ENCODE measurements at places on chromosomes 7 and 10.

- DNase-seq, result no peak
Observed at GRCh38 chr7:157352516-157352915, 15.7 kb downstream of the DNAJB6 start.

GRCh38 chr7:128932862-128933179 is 4.9 kb upstream of the IRF5 start:
- DNase-seq, result no peak

DNA sequence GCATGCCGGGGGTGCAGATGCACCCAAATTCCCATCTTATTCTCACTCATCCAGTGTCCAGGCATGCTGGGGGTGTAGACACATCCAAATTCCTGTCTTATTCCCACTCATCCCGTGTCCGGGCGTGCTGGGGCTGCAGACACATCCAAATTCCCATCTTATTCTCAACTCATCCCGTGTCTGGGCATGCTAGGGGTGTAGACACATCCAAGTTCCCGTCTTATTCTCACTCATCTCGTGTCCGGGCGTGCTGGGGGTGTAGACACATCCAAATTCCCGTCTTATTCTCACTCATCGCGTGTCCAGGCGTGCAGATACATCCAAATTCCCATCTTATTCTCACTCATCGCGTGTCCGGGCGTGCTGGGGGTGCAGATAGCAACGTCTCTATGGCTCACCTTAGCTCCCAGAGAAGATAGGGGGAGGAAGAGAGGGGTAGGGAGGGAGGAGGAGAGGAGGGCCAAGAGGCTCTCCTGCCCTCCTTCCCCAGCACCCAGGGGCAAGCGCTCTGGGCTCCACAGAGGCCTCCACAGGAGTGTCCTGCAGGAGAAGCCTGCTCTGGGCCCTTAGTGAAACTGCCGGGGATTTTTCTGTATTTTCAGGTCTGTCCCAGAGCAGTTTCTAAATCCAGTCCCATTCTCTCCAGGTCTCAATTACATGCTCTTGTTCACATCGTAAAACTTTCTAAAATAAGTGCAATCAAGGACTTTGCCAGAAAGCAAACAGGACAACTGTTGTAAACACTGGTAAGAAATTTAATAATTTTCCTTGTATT is 210.8 kb downstream of the DIP2C start:
- DNase-seq, result no peak

DNA sequence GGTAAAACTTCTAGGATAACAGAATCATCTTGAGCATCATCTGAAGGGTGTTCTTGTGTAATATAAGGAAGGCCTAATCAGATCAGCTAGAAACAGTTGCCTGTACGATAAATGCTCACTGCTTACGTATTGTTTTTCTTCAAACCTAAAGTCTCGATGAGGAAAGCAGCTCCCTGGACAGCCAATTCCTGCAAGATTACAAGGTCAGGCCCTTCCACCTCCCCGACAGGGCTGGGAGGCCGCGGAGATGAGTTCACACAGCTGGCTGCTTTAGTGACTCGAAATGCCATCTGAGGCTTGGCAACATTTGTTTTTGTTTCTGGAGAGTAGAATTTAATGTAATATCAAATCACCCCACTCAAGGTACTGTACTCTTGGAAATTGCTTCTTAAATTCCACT is 95.1 kb upstream of the PFKP start:
- no peak for DNase-seq

- DNase-seq, result no peak
Observed at GRCh38 chr7:4238861-4239260, 443.2 kb upstream of the FOXK1 start.

DNA sequence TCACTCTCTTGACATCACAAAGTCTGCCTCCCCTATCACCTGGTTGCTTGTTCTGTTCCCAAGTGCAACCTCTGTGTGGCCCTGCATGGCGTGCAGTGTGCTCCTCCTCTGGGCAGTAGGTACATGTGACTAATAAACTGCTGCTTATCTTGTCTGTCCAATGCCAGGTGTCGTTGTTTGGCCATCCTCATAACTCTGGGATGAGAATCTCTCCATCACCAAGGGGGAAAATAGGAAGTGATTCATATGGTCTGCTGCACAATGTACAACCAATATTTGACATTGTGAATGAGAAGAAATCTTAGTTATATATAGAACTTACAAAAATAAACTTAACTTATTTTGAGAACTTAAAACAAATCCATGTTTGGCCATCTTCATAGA is 135.2 kb downstream of the INHBA start:
- no peak for DNase-seq

- no peak for DNase-seq
Observed at GRCh38 chr7:7799138-7799537, 80.7 kb upstream of the RPA3 start.

DNA sequence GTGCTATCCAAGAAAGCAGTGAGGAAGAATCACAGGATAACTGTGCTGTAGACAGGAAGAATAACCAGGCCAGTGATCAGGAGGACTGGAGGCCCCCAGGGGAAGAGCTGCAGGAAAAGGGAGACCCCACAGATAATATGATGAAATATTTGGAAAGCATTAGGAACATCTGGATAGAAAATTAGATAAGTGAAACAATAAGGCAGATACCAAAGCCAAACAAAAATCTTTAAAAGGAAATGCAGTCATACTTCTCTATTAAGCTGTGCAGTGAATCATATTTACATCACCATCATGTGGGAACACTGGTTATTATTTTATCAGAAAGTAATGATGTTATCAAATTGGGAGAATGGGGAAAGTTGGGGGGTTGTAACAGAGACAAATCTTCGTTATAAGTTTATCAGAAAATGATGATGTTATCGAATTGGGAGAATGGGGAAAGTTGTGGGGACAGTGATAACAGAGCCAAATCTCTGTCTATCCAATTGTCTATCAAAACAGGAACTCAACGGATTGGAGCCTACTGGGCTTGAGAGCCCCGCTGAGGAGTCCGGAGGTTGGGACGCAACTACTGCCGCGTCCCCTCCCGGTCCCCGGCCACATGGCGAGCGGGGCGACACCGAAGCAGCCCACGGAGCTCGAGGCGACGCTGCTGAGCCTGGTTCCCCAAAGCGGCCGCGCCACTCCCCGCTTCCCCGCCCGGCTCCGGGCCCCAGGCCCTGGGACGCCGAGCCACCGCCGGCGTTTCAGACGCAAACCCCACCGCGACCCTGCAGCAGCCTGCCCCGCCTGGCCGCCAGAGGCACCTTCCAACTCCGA is 14.0 kb upstream of the RALA start:
- DNase-seq, result no peak

DNA sequence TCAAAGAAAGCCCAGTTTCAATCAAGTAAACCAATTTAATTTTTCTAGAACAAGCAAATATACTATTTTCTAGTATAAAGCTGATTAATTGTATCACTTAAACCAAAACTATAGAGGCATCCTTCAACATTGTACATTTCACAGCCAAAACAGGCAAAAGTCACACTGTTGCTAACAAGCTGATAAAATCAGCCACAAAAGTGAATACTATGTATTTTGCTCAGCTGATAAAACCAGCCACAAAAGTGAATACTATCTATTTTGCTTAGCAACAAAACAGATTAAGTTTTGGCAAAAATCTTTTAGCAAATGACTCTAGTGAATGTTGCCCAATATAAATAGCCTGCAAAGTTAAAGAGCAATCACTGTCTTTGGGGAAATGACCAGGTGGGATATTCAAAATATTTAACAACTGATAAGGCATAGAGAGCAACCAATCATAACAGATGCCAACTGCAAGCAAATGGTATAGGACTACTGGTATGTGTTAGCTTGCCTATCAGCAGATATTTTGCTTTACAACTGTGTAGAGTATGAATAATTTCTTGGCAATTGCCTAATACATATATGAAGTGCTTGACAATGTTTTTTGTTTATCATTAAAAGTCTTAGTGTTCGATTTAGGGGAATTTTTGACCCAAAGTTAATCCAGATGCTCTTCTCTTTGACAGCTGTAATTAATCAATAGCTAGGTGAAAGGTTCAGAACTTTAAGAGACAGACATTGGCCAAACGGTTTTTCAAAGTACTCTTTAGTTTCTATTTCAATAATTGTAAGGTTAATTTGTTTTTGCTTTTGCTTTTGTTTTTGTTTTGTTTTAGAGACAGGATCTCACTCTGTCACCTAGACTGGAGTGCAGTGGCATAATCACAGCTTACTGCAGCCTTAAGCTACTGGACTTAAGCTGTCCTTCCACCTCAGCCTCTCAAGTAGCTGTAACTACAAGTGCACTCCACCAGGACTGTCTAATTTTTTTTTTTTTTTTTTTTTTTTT is 44.4 kb upstream of the SP4 start:
- DNase-seq, result no peak

- DNase-seq, result no peak
Observed at GRCh38 chr10:122140461-122140902, 130.6 kb upstream of the BTBD16 start.

- no peak for DNase-seq
Observed at GRCh38 chr7:593324-594115, 73.9 kb upstream of the PDGFA start.

- no peak for DNase-seq
Observed at GRCh38 chr10:127349737-127350136, 153.3 kb upstream of the INSYN2A start.

DNA sequence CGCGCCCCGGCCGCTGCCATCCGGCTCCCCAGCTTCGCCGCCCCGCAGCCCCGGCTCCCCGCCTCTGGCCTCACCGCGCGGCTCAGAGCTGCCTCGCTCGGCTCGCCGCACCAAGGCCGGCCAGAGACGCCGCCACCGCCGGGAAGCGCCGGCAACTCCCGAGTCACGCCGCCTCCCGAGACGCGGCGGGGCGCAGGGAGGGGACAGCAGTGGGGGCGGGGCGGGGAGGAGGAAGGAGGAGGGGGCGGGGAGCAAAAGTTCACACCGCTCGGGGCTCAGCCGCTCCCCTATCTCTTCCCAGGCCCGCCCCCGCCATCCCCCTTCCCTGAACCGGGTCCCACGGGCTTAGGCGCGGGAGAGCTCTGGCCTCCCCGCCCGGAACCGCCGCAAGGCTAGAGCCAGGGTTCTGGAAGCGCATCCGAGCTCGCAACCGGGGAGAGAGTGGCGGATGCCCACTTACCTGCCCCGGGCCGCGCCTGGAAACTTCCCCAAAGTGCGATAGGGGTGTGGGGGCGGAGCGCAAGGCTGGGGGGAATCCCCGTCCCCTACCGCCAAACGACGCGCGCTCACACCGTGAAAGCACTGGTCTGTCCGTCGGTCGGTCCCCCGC is 1.0 kb downstream of the CHST15 start:
- no peak for DNase-seq

GRCh38 chr10:92267343-92267742 is 23.5 kb downstream of the CPEB3 start:
- no peak for DNase-seq

DNA sequence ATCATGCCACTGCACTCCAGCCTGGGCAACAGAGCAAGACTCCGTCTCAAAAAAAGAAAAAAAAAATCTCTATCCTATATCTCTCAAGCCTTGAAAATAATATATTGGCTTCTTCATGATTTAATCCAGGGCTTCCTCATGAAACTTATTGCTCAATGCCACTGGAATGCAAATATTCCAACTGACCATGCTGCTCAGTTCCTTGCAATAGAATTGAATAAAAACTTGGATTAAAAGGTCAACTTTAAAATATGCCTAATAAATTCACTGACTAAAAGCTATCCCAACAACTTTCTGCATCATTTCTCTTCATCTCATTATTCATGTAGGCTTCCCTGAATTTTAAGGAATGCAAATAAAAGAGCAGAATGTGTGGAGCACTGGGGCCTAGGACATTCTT is 42.1 kb upstream of the NOBOX start:
- no peak for DNase-seq

DNA sequence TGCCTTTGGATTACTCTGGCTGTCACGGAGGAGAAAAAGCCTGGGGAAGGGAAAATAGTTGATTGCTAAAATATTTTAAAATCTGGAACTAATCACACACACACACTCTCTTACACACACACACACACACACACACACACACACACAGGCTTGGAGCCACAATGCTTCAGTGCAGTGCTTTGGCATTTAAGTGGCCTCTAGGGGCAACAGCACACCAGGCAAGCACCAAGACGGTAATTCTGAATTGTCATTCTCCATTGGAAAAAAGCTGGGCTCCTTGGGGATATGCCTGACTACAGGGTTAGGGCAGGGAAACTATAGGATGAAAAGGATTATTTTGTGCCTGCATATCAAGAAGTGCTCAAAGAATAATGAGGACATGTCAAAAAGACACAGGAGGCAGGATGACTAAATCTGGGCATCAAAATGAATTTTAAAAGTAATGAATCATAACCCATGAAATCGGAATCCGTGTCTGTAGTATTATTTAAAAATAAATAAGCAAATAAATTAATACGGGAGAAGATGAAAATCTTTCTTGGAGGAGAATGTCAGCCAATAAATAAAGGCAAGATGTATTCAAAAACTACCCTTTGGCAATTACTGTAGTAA is 30.4 kb upstream of the DDC start:
- DNase-seq, result no peak

DNA sequence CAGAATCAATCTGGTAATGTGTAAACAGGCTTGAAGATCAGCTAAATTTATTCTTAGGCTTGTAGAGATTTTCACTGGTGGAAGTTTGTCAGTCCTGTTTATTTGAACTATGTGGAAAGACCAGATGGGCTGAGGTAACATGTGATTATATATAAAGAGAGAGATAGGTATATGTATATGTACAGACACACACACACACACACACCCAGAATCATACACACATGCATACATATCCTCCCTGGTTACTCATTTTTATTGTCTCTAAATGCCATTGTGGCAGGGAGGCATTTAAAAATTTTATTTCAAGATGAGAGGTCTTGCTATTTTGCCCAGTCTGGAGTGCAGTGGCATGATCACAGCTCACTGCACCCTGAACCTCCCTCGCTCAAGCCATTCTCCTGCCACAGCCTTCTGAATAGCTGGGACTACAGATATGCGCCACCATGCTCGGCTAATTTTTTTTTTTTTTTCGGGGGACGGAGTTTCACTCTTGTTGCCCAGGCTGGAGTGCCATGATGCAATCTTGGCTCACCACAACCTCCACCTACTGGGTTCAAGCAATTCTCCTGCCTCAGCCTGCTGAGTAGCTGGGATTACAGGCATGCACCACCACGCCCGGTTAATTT is 78.1 kb upstream of the CYTH3 start:
- no peak for DNase-seq

DNA sequence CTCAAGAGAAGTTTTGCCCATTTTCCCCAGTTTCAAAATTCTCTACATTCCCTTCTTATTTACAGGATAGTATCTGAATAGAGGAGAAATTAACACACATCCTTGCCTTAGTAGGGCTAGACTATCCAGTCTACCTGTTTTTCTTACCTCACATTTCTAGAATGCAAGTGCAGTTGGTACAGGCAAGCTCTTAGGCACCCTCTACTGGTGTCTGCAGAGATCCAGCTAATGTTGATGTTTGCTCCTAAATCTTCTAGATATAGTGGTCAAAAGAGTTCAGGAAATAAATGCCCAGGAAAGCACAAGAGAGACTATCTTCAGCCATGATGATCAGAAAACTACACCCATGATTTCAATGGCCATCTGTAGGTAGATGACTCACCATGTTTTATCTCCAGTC is 205.3 kb downstream of the HTR7 start:
- DNase-seq, result no peak

- no peak for DNase-seq
Observed at GRCh38 chr7:137417464-137417863, 73.9 kb upstream of the PTN start.

All from stimulated activated CD4-positive, alpha-beta T cell treated with anti-CD3 and anti-CD28 coated beads, Interleukin-1b, Interleukin-23, amount 100 ng/mL, for 1 hour (primary cell).